ENCODE measurements at places on chromosomes 11 and 22.

DNA sequence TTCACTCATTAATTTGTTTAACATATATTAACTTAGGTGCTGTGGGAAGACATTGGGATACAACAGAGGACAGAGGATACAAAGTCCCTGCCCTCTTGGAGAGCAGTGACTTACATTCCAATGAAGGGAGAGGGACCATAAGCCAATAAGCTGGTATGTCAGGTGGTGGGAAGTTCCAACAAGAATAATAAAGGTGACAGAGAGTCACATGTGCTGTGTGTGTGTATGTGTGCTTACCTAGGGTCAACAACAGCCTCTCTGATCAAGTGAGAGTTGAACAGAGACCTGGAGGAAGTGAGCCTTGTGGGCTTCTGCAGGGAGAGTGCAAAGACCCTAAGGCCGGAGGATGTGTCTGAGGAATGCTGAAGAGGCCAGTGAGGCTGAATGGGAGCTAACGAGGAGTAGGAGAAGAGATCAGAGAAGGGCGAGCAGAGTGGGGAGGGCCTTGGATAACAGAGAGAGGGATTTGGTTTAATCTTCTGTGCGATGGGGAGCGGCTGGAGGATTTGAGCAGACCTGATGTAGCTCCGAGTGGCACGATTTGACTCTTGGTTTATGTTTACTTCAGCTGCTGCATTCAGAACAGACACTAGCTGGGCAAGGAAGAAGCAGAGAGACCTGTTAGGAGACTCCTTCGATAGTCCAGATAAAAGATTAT, 35.3 kb downstream of the MAP6 start:
- DNase-seq, result no peak

- no peak for DNase-seq
Observed at GRCh38 chr22:45775569-45776312, 104.1 kb downstream of the ATXN10 start.

DNA sequence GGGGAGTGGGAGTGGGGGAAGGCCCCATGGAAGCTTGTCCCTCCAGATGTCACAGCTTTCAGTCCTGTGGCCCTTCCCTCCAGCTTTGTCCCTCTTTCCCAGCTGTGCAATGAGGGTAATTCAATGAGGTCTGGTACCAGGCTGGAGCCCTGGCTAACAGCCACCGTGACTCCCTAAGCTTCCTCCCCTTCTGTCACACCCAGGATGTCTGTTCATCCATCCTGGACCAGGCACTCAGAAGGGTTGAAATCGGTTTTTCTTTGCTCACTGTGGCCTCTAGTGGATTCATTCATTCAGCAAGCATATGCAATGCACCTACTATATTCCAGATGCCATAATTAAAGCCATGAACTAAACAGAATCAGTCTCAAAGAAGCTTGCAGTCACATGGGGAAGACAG, 38.7 kb downstream of the SYT13 start:
- no peak for DNase-seq

- DNase-seq, result no peak
Observed at GRCh38 chr22:17928391-17928790, 96.0 kb downstream of the MICAL3 start.

GRCh38 chr22:42162728-42163489, 32.3 kb upstream of the CYP2D6 start:
- no peak for DNase-seq

DNA sequence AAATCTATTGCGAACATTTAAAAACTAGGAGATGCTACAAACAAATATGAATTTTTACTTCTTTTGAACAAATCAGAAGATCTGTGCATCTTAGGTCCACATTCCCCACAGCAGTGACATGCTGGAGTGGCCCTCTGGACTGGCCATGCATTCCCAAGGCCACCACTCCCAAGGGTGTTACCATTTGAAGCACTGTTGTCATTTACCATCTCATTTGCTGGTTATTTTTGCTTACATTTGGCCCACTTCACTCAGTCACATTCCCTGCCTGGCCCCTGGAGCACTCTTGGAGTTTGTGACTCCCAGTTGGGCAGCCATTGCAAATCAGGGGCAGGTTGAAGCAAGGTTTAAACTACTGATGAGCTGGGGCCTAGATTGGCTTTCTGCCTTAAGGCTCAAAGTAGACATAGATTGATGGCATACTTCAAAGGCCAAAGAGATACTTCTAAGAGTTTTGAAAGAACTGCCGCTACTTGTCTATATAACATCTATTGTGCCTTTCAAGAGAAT, 8.5 kb upstream of the ZNRF3 start:
- no peak for DNase-seq

- no peak for DNase-seq
Observed at GRCh38 chr11:1194231-1194976, 28.5 kb upstream of the MUC5B start.

GRCh38 chr22:36885474-36885873, 24.7 kb downstream of the NCF4 start:
- DNase-seq, result no peak

- no peak for DNase-seq
Observed at GRCh38 chr11:76592025-76592914, 78.3 kb downstream of the LRRC32 start.

DNA sequence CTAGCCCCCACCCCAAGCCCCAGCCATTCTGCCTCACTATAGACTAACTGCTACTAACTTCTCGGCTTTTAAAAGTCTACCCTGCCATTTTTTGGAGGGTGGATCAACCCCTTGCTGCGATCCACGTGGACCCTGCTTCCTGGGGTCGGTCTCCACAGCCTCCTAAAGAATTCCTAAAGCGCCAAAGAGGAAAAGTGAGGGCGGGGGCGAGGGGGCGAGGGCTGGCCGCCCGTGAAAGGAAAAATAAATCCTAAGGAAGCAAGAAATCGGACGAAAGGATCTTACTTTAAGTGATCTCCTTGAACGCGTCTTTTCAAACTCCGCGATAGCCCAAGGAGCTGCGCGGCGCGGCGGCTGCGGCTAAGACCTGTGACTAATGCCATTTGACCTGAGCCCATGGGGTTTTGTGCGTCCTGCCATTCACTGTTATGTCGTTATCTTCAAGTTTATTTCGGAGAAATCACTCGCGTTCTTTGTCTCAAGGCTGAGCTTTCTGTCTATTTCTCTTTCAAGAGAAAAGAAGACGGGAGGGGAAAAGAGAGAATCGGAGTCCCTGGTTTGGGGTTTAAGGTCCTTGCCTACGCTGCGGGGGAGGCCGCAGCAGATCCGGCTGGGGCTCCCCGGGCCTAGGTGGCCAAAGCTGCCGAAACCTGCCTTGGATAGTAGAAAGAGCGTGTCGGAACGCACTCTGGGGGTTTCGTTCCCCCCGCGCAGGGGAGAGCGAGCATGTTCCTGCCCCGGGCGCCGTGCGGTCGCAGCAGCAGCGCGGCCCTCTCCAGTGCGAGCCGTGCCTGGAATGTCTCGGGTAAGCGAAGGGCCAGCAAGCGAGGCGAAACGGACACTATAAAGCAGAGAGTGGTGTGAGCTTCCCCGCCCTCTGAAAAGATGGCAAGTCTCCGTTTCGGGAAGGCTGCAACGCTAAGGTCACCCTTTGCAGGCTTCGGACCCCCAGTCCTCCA, 2.8 kb upstream of the DBX1 start:
- peak; percentile 17 for DNase-seq

- no peak for DNase-seq
Observed at GRCh38 chr11:93481279-93481678, 61.9 kb downstream of the SMCO4 start.

GRCh38 chr22:40753114-40753513, 66.0 kb downstream of the SLC25A17 start:
- no peak for DNase-seq

Data from fibroblast of the aortic adventitia (primary cell).